Stimulated activated CD4-positive, alpha-beta T cell treated with anti-CD3 and anti-CD28 coated beads, TNF-alpha, amount 100 ng/mL, for 4 hours (primary cell): ENCODE measurements at places on chromosomes 3 and 15.

DNA sequence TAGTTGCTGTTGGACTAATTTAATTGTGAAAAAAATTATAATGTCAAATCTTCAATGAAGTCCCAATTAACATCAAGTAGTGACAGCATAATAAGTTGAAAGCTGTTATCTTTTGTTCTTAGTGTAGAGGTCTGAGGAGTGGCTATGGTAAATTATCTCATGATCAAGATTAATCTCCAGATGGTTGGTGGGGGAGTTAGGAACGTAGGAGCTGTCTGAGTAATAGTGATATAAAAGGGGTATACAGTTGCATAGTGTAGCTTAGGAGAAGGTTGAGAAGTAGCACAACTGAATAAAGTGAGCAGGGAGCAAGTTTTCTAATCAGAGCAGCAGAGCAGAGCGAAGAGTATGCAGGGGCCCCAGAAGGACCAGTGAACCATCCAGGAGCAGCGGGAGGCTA is 19.5 kb downstream of the TMOD2 start:
- DNase-seq = no peak

DNA sequence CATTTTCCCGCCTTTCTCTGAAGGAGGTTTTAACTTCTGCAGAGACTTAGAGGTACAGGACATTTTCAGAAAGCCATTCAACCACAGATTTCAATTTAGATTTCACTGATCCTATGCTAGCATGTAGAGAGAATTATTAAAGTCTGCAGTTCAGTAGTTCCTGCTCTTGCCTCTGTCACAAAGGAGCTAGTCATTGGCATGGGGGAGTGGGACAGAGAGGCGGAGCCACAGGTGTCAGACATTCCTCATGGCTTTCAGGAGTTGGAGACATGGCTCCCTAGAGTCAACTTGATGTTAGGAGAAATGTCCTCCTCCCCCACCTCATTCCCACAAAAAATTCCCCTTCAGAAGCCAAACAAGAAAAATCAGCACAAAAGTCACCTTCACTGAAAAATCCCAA is 66.0 kb upstream of the SIAH2 start:
- DNase-seq = no peak

- DNase-seq = no peak
Observed at GRCh38 chr15:82003916-82004315, 41.9 kb downstream of the MEX3B start.

DNA sequence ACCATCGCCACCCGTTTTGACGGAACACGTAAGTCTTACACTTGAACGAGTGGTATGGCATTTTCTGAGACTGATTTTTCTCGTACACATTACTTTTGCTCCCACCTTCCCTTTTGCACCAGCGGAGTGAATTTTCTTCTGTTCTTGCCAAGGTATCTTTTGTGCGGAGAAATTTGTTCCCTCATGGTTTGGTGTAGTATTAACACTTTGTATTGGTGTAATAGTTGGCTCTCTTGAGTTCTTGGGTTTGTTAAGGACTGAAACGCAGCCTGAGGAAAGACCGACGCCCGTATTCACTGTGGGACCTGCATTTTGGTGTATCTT is 420 bp downstream of the KCNH8 start:
- no peak for DNase-seq

- no peak for DNase-seq
Observed at GRCh38 chr15:58095415-58095814, 29.9 kb upstream of the ALDH1A2 start.
